ENCODE measurements at places on chromosomes 13 and 19.

DNA sequence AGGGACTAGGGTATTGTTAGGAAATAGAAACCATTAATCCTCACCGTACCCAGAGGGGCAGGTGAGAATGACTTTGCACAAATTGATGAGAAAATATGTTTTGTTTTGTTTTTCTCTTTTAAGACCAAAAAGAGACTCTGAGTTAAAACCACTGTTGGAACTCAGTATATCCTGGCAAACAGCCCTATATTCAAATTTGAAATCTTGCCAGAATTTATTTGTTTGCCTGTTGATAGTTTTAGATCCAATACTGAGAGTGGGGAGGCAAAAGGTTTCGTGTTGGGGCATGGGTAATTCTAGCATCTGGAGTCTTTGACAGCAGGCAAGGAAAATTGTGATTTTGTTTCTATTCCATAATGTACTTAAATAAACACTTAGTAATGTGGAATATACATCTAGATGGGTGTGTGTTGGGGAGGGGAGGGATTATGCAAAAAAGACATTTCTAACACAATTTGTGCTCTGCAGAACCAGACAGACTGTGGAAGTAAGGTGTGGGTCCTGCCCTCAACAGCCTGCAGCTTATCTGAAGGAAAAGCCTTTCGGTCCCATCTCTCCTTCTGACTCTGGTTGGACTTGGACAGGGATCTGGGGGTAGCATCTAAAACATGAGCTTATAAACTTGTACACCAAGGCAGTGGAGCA, 190.7 kb downstream of the OXGR1 start:
- no peak for DNase-seq

DNA sequence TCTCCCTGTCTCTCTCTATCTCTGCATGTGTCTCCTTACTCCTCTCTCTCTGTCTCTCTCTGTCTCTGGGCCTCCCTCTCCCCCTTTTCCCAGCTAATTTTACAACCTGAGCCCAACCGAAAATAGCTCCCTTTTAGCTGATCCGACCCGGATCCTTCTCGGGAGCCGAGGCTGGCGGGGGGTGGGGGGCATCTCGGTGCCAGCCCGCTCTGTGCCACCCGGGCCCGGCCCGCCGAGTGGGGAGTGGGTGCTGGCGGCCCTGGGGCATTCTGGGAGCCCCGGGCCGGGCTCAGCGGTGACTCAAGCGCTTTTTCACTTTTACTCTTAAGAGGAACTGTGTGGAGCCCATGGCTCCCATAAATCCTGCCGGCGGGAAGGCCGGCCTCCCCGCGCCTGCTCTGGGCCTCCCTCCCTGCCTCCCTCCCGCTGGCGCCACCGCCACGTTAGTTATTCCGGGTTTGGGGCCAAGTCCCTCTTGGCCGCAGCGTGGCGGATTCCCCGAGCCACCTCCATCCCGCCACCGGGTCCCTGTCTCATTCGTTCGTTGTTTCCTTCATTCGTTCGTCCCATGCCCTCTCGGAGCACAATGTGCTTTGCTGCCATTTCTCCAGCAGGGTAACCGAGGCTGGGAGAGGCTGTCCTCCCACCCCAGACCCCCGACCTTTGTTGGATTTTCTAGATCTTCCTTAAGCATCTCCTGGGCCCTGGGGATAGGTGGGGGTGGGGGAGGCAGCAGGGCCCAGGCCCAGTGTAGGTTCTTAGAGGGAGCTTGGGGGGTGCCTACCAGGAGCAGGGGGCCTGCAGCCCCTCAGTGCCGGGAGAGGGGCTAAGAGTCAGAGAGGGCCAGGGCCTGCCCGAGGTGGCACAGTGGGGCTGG, 3.2 kb downstream of the NFIC start:
- DNase-seq = no peak

DNA sequence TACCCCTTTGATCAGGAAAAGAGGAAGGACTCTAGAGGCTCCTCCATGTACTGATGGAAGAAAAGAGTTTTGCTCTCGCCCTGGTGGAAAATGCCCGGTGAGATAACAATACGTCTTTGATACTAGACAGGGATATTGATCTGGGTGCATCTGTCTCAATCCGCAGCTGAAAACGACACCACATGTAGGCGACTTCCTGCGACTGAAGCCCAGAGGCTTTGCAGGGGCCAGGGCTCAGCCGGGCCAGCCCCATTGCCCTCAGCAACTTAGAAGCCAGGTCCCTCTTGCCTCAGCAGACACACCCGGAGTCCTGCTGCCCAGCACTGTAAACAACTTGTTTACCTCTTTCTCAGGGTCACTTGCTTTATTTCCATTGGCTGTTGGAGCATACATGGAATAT, 409.4 kb downstream of the IRS2 start:
- DNase-seq = no peak

- no peak for DNase-seq
These were observed 65.0 kb downstream of the RASA3 start for GRCh38 chr13:114067381-114067885.

GRCh38 chr19:3131168-3131567, 4.7 kb upstream of the GNA15 start:
- no peak for DNase-seq

- DNase-seq = no peak
These were observed 165.2 kb downstream of the SHISA2 start for GRCh38 chr13:25886438-25887214.

DNA sequence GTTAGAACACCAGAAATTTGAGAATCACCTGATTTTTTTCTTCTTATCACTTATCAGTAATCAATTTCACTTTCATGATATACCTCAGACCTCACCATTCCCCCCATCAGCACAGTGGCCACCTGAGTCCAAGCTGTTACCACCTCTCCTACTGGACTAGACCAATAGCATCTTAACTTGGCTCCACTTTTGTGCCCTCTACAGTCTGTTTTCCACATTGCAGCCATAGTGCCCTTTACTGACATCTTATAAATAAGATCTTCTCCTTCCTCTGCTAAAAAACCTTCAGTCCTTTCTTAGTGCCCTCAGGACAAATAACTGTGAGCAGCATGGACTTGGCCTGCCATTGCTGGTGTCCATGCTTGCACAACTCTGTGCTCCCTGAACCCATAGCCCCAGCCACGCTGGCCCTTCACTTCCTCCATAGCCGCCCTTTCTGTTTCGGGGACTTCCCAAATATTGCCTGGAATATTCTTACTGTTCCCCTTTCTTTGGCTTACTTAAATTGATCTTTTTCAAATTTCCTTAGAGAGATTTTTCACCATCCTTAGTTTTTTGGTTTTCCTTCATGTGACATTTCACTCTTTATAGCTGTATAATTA, 380.8 kb downstream of the LMO7 start:
- DNase-seq = no peak

DNA sequence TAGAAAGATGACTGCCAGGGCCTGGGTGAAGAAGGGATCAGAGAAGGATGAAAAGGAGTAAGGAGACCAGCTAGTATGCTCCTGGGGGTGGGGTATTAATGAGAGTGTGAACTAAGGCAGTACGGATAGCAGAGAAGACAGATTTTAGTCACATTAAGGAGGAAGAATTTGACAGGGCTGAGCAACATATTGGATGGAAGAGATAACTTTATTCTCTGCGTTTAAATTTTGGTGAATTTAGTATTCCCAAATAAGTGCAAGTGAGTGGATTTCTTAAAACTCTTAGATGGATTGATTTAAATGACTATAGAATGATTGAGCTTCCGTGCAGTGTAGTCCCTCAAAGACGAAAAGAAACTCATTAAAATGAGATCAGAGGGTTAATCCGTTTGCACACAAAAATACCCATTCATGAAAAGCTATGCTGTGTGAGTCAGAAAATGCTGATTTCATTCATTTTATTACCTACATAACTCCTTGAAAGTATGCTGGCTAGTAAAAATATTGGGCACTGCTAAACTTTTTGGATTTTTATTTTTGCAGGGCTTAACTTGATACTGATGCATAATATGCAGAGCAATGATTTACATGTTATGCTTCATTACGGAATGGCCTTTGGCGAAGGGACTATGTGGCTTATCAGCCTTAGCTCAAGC, 54.1 kb downstream of the WDFY2 start:
- no peak for DNase-seq

GRCh38 chr13:59345311-59345710, 818.4 kb downstream of the DIAPH3 start:
- DNase-seq = no peak

DNA sequence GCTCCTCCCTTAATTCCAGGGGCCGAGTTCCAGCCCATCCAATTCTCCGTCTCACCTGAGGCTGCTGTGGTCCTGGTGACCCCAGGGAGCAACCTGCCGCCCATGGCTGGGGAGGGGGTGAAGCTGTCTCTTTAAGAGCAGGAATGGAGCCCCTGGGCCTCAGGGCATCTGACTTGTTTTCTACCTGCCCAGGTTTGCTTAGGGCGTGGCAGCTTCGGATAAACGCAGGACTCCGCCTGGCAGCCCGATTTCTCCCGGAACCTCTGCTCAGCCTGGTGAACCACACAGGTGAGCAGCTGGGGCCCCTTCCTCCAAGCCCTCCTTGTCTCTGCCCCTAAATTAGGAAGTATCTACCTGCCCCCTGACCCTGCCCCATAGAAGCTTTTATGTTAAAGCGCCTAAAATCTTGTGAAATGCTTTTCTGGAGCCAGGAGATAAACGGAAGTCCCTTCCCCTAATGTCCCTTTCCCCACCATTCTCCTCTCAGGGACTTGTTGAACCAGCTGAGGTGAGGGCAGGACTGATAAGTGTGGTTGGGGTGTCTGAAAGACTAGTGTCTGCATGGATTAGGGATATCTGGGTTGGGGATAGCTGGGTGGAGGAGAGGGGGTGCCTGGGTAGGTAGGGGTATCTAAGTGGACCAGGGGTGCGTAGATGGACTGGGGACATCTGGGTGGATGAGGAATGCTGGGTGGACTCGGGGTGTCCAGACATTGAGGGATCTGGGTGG, 614 bp downstream of the FXYD3 start:
- no peak for DNase-seq

- no peak for DNase-seq
These were observed 1.7 kb upstream of the RASIP1 start for GRCh38 chr19:48742096-48742495.

GRCh38 chr13:37657956-37658355, 59.4 kb upstream of the POSTN start:
- DNase-seq = no peak

All from SHP77 (cell line).